ENCODE measurements at places on chromosomes 13 and 19.

DNA sequence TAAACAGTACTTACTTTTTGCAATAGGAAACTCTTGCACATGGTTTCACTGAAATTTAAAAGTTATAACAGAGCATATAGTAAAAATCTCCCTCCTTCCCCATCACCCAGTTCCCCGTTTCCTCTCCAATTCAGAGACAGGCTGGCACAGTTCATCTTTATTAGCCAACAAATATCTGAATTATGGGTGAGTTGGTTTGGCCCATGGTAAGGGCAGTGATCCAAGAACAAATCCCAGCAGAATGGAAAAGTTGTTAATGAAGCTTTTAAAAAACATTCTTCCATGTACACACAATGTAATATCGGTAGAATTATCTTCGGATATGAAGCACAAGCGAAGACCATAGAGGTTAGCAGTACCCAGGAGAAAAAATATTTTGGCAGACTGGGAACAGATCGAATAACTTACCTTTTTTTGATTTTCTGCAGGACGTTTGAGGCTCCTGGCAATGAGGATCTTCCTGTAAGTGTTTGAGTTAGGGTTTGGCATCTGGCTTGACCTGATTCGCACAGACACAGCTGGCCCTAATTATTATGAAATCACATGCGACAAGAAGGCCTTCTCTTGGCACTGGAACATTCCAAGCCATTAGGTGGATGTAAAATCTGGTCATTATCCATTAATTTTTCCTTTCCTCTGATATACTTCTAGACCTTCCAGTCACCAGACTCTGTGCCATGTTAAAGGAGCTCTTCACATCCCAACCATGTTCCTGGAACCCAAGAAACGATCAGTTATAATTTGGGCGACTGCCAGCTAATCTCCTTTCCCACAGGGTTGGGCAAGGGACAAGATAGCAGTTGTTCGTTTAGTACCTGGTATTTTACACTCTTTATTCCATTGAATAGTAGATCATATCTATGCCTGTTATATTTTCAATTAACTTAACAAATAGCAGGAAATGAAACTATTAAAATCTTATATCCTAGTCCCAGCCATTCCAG lies 139.4 kb upstream of the TSC22D1 start:
- no peak for DNase-seq

DNA sequence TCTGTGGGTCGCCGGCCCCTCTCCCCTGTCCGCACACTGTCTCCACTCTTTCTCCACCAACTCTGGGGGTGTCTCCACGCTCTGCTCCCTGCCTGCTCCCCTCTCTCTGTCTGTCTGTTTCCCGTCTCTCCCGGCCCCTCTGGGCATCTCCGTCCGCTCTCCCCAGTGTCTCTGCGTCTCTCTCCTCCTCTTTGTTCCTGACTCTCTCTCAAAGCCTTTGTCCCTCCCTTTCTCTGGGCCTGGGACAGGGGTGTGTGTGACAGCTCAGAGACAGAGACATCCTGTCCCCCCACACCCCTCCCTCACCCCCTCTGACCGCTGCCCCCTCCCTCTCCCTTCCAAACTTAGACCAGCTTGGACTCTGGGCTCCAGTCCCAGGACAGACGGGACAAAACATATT lies 668 bp upstream of the SBK3 start:
- no peak for DNase-seq

- no peak for DNase-seq
Observed at GRCh38 chr19:5711713-5712161, 8.2 kb downstream of the LONP1 start.

DNA sequence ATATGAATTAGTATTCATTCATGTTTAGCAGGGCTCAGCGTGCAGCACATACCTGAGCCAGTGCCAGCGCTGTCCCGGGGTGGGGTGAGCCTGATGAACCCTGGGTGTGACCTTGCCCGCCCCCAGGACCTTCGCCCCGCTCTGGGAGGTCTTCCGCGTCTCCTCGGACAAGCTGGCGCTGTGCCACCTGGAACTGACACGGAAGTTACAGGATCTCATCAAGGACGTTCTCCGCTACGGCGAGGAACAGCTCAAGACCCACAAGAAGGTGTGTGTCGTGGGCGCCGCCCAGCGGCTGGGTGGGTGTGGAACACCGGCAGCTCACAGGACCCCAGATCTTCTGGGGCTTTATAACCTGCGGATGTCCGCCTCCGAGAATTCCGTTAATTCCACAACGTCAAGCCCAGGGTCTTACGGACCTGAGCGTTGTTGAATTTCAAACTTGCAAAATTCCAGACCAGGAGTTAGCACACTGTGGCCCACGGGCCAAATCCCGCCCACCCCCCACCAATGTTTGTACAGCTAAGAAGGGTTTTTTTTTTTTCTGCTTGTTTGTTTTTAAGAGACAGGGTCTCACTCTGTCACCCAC lies 15.4 kb downstream of the FCHO1 start:
- no peak for DNase-seq

DNA sequence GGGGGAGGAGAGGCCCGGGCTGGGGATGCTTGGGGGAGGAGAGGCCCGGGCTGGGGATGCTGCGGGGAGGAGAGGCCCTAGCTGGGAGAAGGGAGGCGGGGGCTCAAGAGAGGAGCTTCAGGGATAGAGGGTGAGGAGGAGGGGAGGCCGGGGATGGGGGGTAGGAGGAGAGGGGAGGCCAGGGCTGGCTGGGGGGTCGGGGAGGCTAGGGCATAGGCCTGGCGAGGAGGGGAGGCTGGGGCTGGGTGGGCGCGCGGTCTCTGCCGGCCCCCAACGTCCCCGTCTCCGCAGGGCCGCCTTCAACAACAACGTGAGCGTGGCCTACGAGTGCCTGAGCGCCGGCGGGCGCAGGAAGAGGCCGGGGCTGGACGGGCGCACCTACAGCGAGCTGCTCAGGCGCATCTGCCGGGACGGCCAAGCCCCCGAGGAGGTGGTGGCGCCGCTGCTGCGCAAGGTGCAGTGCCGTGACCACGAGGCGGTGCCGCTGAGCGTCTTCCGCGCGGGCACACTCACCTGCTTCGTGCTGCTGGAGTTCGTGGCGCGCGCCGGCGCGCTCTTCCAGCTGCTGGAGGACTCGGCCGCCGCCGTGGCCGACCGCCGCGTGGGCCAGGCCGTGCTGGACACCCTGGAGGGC lies 11.4 kb downstream of the TPGS1 start:
- DNase-seq: no peak

DNA sequence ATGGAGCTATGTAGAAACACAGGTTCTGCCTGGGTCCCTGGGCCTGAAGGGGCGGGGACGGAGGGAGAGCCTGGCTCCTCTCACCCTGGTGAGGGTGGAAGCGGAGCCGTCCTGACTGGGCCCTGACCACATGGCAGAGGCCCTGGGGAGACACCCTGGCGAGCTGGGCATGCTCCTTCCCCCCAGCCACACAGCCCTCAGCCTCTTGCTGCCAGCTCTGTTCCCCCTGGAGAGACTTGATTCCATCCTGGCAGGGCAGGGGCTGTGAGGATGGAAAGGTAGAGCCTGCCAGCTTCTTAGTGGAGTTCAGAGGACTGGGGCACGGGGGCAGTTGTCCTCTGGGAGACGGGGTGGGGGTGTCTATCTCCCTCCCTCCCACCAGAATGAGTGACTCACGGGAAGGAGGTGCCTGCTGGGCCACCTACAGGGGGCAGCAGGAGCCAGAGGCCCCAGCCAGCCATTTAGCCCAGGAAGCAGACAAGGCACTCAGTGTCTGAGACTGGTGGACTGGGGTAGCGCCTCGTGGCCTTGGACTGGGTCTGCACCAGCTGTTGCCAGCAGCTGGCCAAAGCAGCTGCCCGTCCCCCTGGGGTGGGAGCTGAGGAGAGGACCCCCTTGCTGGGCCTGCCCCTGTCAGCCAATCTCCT lies 22.8 kb upstream of the RNF17 start:
- DNase-seq: no peak

DNA sequence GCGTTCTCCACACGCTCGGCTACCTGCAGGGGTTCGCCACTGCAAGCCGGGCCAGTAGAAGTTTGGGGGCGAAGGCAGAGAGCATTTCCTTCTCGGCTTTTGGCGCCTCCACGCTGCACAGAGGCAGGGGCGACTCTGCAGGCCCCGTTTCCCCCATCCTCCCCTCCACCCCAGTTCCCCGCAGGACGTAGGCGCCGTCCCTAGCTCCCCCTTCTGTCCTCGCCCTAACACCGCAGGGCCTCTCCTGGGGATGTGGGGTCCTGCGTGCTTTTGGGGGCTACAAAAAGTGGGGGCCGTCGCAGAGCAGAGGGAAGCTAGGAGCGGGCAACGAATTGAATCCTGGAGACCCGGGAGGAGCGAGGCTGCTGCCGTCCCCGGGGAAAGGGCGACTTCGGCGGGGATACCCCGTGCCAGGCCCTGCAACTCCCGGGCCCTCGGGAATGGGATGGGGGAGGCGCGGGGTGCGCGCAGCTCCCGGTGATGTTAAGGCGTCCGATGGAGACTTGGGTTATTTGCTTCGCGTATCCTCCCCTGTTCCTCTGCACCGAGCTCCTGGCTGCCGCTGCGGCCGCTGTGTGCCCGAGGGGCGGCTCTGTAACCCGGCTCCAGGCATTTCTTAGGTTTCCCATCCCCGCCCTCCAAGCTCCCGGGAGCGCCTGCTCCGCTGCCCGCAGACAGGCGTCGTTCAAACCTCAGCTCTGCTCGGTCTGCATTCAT lies 255.9 kb upstream of the SOX21 start:
- DNase-seq: no peak

GRCh38 chr19:53538378-53539109 lies 599 bp downstream of the ZNF331 start:
- no peak for DNase-seq

DNA sequence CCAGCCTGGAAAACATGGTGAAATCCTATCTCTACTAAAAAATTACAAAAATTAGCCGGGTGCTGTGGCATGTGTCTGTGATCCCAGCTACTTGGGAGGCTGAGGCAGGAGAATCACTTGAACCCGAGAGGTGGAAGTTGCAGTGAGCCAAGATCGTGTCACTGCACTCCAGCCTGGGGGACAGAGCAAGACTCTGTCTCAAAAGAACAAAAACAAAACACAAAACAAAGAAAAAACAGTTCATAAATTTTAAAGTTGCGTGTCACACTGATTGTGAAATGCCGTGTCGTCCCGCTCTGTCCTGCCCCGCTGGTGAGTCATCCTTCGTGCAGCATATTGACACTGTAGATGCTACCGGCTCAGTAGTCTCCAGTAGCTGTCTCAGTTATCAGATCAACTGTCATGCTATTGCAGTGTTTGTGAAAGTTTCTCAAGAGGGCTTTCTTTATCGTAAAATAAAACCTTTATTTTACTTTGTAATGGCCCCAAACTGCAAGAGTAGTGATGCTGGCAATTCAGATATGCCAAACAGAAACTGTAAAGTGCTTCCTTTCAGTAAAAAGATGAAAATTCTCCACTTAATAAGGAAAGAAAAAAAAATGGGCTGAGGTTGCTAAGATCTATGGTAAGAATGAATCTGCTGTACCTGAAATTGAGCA lies 36.4 kb upstream of the IGFL1 start:
- no peak for DNase-seq

DNA sequence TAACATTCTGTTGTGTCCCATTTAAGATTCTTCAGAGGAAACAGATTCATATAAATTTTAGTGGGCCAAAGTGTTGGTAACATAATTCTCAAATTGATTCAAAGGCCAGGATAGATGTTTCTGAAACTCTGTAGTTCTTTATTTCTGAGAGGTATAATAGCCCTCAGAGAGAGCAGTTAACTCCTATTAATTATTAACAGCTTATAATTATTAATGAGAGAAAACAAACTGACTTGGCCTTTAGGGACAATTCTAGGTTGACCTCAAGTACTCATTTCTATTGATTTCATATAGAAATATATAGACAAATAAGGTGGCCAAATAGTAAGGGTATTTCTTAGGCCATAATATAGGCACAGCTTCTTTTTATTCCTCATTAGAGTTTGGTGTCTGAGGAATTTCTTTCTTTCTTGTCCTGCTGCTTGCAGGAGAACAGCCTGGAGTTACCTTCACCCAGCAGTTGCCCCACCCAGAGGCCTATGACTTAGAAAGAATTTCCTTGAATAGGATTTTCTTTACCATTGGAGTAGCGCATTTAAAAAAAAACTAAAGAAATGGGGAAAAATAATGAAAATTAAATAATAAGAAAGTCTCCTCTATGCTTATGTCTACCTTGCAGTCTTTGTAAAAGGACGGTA lies 1430.1 kb upstream of the SPRY2 start:
- DNase-seq: no peak

DNA sequence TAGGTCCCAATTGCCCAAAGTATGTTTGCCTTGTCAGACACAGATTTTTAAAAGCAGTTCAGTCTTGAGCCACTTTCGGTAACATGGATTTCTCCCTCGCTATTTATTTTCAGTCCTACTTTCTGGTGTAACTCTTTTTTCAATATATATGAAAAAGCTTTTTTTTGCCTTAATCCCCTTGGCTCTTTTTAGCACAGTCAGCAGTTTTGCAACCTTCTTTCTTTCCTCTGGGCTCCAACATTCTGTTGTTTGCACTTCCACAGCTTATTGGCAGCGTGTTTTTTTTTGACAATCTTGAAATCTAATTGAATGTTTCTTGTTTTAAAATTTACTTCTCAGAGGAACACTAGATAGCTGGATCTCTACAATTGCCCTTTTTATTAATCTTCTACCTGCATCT lies 429.3 kb upstream of the NBEA start:
- no peak for DNase-seq

- no peak for DNase-seq
Observed at GRCh38 chr19:35461060-35461459, 13.0 kb downstream of the FFAR2 start.

GRCh38 chr19:15231271-15231670 lies 977 bp downstream of the EPHX3 start:
- no peak for DNase-seq

All from glomerular endothelial cell (primary cell).